Stimulated activated CD8-positive, alpha-beta memory T cell treated with anti-CD3 and anti-CD28 coated beads, Interleukin-7, amount 100 ng/mL, for 4 hours (primary cell): ENCODE measurements at places on chromosomes 2 and 18.
A peak's percentile ranks its signal among the peaks of the same experiment; 100 is the strongest.

GRCh38 chr18:56285387-56286065 is 352.9 kb downstream of the TXNL1 start:
- no peak for DNase-seq

DNA sequence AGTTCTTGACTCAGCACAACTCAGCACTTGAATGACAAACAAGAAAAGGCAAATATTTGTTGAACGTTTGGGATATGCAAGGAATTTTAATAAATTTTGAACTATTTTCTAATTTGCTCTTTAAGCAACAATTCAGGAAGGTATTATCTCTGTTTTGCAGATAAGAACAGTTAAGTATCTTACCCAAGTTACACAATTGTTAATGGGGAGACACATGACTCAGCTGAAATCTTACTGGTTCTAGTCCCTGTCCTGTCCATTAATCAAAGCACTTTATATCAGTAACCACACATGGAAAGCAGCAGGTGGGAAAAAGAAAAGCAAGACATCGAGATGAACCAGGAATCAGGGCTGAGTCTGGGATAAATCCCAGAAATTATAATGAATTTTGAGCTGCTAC is 493.9 kb upstream of the PIK3C3 start:
- DNase-seq, result no peak

DNA sequence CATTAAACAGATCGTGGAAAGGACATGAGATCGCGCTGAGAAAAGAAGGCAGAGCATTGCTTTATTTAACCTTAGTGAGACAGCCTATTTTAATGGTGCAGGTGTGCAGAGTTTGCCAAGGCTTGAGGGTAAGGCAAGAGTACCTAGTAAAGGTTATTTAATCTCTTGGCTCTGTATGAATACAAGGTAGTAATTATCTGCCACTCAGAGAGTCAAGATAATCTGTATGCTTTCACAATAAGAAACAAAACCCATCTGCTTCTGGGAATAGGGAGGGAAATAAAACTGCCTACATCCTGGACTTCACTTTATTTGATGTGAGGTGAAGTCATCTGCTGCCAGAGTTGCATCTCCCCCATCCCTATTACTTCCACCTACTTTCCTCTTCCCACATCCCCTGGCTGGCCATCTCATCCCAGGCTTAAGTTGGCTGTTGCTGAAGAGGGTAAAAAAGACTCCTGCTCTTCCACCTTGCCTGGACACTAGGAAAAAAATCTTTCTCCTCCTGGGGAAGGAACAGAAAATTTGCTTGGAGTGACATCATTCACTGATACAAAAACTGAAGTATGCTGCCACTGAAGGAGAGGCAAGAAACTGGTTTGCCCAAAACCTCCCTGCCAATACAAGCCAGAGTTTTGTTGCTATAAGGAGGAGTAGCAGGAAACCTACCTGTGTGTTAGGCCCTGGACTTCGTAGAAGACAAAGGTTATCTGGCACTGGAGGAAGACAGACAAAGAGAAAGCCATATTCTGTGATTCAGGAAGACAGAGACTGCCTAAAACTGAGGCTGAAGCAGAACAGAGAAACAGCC is 35.8 kb upstream of the ARHGAP25 start:
- DNase-seq, result no peak

DNA sequence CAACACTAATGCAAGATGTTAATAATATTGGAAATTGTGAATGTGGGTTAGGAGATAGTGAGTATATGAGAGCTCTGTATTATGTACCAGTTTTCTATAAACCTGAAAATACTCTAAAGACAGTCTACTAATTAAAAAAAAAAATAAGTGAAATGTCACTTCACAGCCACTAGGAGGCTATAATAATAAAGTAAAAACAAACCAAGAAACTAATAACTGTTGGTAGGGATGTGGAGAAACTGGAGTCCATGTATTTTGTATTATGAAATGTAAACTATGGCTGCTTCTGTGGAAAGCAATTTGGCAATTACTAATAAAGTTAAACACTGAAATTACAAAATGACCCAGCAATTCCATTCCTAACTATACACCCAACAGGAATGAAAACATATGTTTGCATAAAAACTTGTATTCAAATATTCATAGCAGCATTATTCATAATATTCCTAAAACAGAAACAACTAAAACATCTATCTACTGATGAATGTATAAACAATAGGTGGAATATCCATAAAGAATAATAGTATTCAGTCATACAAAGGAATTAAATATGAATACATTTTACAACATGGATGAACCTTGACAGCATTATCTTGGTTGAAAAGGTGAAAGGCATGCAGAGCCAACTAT is 36.2 kb downstream of the CCDC178 start:
- no peak for DNase-seq

DNA sequence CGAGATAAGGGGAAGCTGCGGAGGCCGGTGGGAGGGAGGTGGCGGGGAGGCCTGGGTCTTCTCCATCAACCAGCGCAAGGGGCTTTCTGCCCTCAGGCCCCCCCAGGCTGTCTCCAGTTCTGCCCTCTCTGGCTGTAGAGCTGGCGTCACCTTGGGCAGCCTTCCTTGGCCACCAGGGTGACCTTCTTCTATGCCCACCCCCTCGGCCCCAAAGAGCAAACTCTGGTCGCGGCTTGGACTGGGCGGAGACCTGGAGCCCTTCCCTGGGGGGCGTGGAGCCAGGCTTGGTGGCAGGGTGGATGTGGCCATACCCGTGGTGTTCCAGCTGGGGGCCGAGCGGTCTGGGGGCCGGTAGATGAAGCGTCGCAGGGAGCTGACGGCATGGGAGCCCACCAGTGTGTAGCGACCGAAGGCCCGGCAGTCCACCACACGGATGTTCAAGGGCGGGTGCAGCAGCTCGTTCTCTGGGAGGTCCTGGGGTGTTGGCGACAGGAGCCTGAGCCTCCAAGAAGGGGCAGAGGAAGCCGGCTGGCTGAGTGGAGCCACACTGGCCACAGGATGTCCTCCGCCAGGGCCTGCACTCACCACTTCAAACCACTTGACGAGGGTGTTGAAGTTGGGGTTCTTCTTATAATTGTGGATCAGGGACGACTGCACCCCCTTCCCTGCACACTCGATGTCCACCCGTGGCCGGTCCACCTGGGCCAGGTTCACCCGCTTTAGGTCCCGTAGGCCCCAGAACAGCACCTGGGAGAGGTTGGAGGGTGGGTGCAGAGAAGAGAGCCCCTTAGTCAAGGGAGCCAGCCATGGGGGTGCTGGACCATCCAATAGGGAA is 4.9 kb downstream of the OTOF start:
- DNase-seq, result no peak

- no peak for DNase-seq
Observed at GRCh38 chr2:238069021-238069709, 8.4 kb downstream of the SCLY start.

GRCh38 chr2:3449086-3449485 is 69.6 kb downstream of the TRAPPC12 start:
- DNase-seq, result no peak

DNA sequence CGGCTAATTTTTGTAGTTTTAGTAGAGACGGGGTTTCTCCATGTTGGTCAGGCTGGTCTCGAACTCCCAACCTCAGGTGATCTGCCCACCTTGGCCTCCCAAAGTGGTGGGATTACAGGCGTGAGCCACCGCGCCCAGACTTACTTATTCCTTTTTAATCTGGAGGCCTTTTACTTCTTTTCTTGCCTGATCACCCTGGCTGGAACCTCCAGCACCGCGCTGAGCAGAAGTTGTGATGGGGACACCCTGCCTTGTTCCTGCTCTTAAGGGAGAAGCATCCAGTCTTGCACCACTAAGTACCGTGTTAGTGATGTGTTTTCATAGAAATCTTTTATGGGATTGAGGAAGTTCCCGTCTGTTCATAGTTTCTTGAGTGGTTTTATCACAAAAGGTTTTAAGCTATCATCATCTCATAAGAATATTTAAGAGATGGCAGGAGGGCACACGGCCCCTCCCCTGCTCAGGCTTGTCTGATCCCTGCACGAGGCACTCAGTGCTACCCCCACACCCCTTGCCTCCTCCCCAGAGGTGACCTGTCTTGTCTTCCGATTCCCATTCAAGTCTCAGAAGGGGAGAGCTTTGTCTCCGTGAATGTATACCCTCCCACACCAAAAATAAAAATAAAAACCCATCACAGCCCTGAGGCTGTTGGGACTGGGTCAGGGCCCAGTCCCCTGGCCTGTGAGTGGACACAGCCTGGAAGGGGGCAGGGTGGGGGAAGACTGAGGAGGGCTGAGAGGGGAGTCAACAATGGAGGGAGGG is 65.3 kb upstream of the SMAD7 start:
- DNase-seq, result no peak

DNA sequence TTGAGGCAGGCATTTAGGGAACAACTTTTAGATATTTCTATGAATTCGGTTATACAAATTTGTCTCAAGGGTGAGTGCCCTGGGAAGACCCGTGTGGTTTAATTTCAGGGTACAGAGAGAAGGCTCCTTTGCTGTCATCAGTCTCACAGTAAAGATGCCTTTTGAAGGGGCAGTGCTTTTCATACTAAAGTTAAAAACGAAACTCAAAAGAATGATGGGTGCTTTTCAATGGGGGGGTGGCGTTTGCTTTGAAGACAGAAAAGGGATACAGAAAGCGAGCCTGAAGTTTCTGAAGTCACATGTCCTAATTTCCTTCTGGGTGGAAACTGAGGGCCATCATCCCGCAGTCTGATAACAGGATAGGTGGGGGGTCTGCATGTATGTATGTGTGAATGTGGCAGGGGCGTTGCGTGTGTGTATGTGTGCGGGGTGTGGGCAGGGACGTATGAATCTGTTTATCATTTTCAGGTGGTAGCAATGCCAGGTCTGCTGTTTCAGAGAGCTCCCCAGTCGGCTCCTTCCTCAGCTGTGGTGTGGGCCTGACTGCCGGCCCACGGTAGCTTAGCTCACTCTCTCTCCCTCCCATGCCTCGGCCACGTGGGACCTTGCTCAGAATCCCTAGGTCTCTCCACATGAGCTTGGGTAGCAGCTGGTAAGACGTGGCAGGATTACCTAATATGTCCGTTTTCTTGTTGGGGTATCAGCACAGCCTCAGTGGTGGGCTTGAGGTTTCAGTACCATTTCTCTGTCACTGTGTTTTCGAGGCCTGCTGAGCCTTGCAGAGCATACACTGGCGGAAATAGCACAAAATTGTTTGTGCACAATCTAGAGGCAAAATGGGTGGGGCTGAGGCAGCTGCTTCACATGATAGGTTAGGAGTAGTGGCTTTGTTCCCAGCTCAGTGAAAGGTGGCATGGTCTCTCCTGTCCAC is 32.7 kb downstream of the ARHGAP25 start:
- peak; percentile 15 for DNase-seq

- no peak for DNase-seq
Observed at GRCh38 chr2:168494190-168494711, 38.2 kb downstream of the CERS6 start.

- DNase-seq, result peak; percentile 77
Observed at GRCh38 chr2:172427256-172427989, at the start of gene ITGA6. TSS of gene ITGA6 (plus strand) at chr2:172427586.

- DNase-seq, result no peak
Observed at GRCh38 chr2:136207030-136207623, 89.2 kb upstream of the CXCR4 start.

- DNase-seq, result no peak
Observed at GRCh38 chr2:69604026-69604678, 39.4 kb downstream of the AAK1 start.

DNA sequence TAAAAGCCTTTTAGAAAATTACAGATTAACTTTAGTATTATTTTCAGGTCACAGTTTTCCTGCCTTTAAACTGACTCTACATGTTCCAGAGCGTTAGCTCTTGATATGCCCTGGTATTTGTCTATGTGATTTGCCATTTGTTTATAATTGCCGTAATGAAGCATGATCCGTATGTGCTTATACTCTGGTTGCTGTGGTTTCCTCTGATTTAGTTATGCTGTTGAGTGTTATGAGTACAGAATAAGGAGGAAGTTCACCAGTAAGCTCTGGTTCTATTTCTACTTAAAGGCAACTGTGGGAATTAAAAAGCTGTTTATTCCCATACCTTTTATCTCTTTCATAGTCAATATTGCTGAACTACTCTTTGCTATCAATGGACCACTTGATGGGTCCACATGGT is 123.5 kb downstream of the OSBPL6 start:
- no peak for DNase-seq

DNA sequence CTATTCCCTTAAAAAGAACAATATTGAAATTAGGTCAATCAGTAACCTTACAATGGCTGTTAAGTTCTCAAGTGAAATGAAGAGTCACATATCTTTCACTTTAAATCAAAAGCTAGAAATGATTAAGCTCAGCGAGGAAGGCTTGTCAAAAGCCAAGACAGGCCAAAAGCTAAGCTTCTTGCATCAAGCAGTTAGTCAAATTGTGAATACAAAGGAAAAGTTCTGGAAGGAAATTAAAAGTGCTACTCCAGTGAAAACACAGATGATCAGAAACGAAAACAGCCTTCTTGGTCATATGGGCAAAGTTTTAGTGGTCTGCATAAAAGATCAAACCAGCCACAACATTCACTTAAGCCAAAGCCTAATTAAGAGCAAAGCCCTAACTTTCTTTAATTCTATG is 402.6 kb upstream of the ZEB2 start:
- DNase-seq, result no peak

DNA sequence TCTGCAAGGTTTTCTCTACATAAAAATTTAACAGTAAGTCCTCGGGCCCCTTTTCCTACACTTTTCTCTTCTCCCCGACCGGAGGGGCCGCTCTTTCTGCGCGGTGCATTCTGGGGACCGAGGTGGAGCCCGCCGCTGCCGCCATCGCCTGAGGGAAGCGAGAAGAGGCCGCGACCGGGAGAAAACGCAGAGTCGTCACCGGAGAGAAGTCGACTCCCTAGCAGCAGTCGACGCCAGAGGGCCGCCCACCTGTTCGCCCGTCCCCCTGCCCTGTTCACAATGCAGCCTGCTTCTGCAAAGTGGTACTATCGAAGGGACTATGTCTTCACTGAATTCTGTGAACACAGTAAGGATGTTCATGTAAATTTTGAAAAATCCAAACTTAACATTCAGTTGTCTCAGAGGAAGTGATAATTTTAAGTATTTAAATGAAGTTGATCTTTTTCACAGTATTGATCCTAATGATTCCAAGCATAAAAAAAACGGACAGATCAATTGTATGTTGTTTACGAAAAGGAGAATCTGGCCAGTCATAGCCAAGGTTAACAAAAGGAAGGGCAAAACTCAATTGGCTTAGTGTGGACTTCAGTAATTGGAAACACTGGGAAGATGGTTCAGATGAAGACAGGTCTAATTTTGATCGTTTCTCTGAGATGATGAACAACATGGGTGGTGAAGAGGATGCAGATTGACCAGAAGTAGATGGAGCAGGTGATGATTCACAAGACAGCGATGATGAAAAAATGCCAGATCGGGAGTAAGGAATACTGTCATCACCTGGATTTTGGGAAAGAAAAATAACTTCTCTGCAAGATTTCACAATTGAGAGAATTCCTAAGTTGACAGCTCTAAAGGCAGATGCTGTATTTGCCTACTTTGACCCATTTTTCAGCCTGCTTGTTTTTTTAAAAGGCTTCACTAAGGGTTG is 55.8 kb downstream of the ASXL2 start:
- DNase-seq, result peak; percentile 9

DNA sequence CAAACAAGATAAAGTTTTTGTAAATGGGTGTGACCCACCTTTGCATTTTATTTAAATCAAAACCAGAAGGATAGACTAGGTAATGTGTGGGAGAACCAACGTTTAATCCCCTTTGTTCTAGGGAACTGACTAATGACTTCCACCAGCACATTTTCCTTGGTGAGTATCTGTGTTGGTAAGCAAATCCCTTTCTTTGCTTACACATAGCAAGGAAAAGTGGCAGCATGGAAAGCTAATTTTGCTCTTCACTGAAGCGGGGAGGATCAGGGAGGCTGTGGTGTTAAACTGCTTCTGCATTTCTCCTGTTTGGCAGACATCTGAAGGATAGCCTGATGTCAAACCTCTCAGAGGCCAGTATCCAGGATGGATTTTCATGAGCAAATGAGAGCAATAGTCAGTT is 331.1 kb downstream of the PTPRM start:
- no peak for DNase-seq

GRCh38 chr2:46815121-46815802 is 100.3 kb downstream of the MCFD2 start:
- no peak for DNase-seq
